ENCODE measurements at places on chromosomes 11 and 22. TPM values are rescaled to one million over a fixed set of nuclear protein-coding genes. Genes with fewer than 3 reads are reported as not detected.

DNA sequence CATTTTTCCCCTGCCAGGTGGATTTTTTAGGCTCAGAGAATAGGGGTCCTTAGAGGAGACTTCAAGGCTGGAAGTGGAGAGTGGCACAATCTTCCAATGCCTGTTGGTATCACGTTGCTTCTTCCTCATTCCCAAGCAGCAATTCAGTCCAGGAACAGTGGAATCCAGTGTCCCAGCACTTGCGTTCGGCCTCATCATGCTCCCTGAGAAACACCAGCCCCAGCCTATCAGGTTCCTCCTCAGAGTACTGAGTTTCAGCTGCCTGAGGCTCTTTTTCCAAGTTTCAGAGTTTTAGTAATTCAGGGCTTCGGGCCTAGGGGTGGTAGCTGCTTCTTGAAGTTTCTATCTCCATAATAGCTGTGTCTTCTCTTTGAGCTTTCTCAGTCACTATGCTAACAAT is 31.9 kb upstream of the NRGN start:
- no peak for DNase-seq

- DNase-seq = no peak
These were observed 9.2 kb downstream of the CLCF1 start for GRCh38 chr11:67364169-67364568.

- DNase-seq = no peak
These were observed 11.3 kb downstream of the MUC5B start for GRCh38 chr11:1234054-1234720.

GRCh38 chr22:39239561-39240423 is 5.0 kb downstream of the PDGFB start:
- no peak for DNase-seq

The GAL gene
- total RNA-seq = 13.3 TPM

The MS4A4A gene
- not detected for total RNA-seq

The YDJC gene
- 27.8 TPM for total RNA-seq
